ENCODE measurements at places on chromosomes 5 and 9.

- DNase-seq: no peak
Observed at GRCh38 chr9:127096208-127096607, 26.2 kb downstream of the ANGPTL2 start.

- no peak for DNase-seq
Observed at GRCh38 chr5:73327908-73328455, 120.6 kb downstream of the FOXD1 start.

GRCh38 chr5:135007305-135007704, 26.7 kb downstream of the PITX1 start:
- DNase-seq: no peak

DNA sequence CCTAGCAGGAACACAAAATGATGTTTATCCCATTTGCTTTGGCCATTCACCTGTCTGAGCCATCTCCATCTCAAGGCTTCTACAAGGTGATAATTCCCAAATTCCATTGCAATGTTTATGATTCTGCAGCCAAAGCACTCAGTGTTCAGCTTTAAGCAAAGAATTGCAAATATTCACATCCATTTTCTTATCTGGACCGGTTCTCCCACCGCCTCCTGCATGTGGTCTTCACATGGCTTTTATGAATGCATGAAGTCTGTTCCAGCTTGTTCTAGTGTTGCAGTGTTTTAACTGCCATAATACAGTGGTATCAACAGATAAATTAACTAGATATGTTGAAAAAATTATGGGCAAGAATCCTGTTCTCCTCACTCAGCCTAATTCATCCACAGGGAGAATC, 443.0 kb upstream of the KLF4 start:
- no peak for DNase-seq

DNA sequence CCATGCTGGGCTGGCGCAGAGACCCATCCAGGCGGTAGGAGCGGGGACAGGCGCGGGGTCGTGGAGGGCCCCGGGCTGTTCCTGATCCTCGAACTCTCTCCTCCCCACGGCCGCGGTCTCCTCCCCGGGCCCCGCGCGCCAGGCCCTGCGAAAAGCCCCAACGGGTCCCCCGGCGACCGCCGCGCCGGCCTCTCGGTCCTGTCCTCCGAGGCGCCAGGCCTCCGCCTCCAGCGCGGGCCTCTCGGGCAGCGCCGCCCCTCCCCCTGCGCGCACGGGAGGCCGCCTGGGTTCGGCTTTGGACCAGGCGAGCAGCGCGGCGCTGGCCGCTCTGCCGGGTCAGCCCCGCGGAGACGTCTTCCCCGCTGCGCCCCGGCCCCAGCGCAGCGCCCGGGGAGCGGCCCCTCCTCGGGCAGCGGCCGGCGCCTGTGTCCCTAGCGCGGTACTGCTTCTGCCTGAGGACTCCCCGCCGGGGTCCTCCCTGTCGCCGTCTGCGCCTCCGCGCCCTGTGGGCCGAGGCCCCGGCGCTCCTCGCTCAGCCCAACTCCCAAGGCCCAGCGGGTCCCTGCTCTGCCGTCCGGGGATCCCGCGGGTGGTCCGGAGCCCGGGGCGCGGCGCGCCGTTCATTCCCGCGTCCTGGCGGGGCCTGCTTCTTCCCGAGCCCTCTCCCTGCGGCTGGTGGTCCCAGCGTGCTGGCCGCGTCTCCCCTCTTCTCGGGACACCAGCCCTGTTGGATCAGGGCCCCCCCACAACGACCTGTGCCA, 13.4 kb downstream of the COL23A1 start:
- DNase-seq: no peak

DNA sequence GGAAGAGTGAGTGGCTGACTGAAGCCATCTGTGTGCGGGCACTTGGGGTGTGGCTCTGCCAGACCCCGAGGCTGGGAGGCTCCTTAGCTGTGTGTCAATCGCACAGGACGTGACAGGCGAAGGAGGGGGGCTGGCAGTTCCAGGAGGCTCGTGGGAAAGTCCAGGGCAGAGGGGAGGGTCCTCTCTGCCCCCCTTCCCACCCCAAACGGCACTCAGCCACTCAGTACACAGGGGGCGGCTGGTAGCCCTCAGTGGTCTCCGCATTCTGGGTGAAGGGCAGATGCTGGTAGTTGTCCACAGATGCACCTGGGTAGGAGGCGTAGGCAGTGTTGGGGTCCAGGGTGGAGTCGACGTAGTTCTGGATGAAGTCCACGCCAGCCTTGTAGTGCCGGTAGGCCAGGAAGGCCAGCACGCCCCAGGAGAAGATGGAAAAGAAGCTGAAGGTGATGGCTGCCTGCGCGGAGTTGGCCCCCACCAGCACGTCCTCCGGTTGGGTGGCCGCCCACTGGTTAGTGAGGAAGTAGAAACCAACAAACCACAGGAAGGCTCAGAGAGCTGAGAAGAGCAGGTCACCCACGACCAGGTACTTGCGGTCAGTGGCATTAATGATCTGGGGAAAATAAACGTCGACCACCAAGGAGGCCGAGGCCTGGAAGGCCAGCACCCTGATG, 85.4 kb upstream of the CEP78 start:
- no peak for DNase-seq

GRCh38 chr5:59335544-59335943, 558.0 kb downstream of the PDE4D start:
- DNase-seq: no peak
